ENCODE measurements at places on chromosomes 4 and X. TPM values are rescaled to one million over a fixed set of nuclear protein-coding genes. Genes with fewer than 3 reads are reported as not detected.

Gene SOX3
- not detected for polyA plus RNA-seq

GRCh38 chr4:80535551-80535950 is 200.0 kb downstream of the CFAP299 start:
- no peak overlapping the region for H3K4me3 ChIP-seq
- no peaks in the 10 kb centered on the region for H3K36me3 ChIP-seq
- no peak for DNase-seq
- peaks cover 3% of the 10 kb centered on the region for H3K4me1 ChIP-seq
- no peak overlapping the region for H3K27ac ChIP-seq

- no peaks in the 10 kb centered on the region for H3K27me3 ChIP-seq
- no peak overlapping the region for H3K4me3 ChIP-seq
- DNase-seq: no peak
- no peak overlapping the region for H3K27ac ChIP-seq
- H3K4me1 ChIP-seq: no peaks in the 10 kb centered on the region
Observed at GRCh38 chr4:45925809-45926208, 198.0 kb downstream of the GABRG1 start.

Gene DCX
- not detected for polyA plus RNA-seq

- no peaks in the 10 kb centered on the region for H3K36me3 ChIP-seq
- no peaks in the 10 kb centered on the region for H3K4me1 ChIP-seq
- H3K27ac ChIP-seq: no peak overlapping the region
- peaks cover 45% of the 10 kb centered on the region for H3K27me3 ChIP-seq
- no peak for DNase-seq
Observed at GRCh38 chrX:15549189-15550012, 48.8 kb downstream of the BMX start.

- no peaks in the 10 kb centered on the region for H3K27me3 ChIP-seq
- H3K4me1 ChIP-seq: no peaks in the 10 kb centered on the region
- no peak overlapping the region for H3K27ac ChIP-seq
- DNase-seq: no peak
- no peaks in the 10 kb centered on the region for H3K36me3 ChIP-seq
Observed at GRCh38 chrX:111337067-111337637, 66.9 kb upstream of the CAPN6 start.

GRCh38 chrX:110286106-110286505 is 31.8 kb downstream of the AMMECR1 start:
- DNase-seq: no peak
- no peak overlapping the region for H3K27ac ChIP-seq
- no peaks in the 10 kb centered on the region for H3K27me3 ChIP-seq
- no peak overlapping the region for H3K4me3 ChIP-seq
- no peaks in the 10 kb centered on the region for H3K36me3 ChIP-seq

- no peaks in the 10 kb centered on the region for H3K4me1 ChIP-seq
- H3K36me3 ChIP-seq: no peaks in the 10 kb centered on the region
- DNase-seq: no peak
- H3K27ac ChIP-seq: no peak overlapping the region
Observed at GRCh38 chr4:83759611-83760010, 223.7 kb downstream of the GPAT3 start.
